ENCODE measurements at places on chromosomes 5 and 9. TPM values are rescaled to one million over a fixed set of nuclear protein-coding genes. Genes with fewer than 3 reads are reported as not detected.
A peak's percentile ranks its signal among the peaks of the same experiment; 100 is the strongest.

Gene YIPF5
- 50.7 TPM for total RNA-seq

DNA sequence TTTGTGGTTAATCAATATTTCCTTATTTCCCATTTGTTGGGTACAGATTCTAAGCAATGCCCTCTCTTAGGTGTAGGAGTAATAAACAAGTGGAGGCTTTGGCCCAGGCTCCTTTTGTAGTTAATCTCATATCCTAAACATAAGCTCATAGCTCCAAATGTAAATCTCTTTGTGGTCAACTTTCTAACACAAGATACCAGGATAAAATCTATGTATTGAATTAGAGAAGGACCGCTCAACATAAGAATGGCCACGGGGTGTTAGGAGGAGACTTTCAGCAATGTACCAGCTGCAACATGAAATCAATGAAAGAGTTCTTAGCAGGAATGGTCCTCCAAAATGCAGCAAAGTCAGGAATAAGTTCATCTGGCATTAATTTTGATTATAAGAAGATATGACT is 334.5 kb upstream of the ITGA1 start:
- DNase-seq: no peak

GRCh38 chr9:14993901-14994554 is 83.8 kb upstream of the FREM1 start:
- DNase-seq: no peak

- DNase-seq: no peak
Observed at GRCh38 chr9:121450241-121450640, 49.4 kb downstream of the GGTA1 start.

Gene KIF12
- not detected for total RNA-seq

- no peak for DNase-seq
Observed at GRCh38 chr9:3858961-3859360, 333.2 kb upstream of the RFX3 start.

Gene THBS4
- 0.48 TPM for total RNA-seq

- no peak for DNase-seq
Observed at GRCh38 chr9:70576116-70576515, 161.7 kb upstream of the KLF9 start.

- DNase-seq: no peak
Observed at GRCh38 chr9:80144406-80144805, 572.6 kb downstream of the TLE4 start.

GRCh38 chr5:95392593-95393182 is 1.5 kb downstream of the FAM81B start:
- no peak for DNase-seq

Gene MEIKIN
- total RNA-seq: not detected

- no peak for DNase-seq
Observed at GRCh38 chr5:35129276-35129675, 81.5 kb upstream of the AGXT2 start.

DNA sequence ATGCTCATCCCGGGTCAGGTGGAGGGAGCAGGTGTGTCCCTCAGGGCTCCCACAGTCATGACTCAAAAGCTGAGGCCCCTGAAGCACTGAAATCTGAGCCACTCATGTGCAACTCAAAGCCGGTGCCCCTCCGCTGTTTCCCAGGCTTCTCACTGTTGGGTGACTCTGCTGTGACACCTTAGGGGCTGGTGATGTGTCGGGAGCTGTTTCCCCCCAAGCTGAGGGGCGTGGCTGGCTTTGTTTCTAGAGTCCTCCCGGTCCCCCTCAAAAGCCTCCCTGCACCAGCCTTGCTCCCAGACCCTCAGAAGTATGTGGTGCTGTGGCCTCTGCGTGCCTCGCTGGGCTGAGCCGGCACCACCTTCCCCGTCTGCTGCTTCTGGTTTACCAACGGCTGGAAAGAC is 39.7 kb downstream of the PLPP7 start:
- no peak for DNase-seq

- DNase-seq: peak; percentile 69
Observed at GRCh38 chr5:178279723-178280438, 47.3 kb upstream of the PHYKPL start.

DNA sequence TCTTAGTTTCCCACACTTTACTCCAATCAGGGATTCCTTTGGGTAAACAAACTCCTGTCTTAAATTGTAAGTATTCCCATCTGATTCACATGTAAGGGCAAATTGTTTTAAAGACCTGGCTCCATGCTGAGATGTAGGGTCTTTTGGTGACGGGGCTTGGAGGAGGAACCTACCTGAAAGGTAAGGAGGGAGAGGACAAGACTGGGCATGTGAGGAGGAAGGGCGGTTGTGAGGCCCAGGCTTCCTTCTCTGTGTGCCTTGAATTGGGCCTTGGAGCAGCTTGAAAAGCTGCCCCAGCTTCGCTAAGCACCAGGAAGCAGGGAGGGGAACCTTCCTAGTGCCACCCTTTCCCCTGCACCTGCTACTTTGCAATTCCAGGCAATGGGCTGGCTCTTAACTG is 86.8 kb downstream of the C9orf152 start:
- DNase-seq: no peak

DNA sequence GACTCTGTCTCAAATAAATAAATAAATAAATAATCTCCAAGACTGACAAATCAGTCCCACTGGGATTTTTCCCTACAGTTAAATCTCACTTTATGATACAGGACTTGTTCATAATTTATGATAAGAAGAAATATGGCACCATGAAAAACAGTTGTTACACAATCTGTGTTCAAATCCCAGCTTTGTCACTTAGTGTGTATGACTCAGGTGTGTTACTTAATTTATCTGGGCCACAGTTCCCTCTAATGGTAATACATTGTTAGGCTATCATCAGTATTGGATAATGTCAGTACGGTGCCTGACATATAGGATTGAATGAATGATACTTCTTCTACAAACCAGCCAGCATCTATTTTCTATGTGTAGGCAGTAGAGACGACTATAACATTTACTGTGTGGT is 23.1 kb downstream of the SLC36A3 start:
- no peak for DNase-seq

Gene ADGRD2
- not detected for total RNA-seq

DNA sequence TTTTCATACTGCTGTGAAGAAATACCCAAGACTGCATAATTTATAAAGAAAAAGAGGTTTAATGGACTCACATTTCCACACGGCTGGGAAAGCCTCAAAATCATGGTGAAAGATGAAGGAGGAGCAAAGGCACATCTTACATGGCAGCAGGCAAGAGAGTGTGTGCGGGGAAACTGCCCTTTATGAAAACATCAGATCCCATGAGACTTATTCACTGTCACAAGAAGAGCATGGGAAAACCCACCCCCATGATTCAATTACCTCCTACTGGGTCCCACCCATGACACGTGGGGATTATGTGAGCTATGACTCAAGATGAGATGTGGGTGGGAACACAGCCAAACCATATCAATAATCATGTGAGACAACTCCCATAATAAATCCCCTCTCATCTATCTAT is 8.7 kb downstream of the TTC39B start:
- DNase-seq: peak; percentile 24
